ENCODE measurements at places on chromosomes 13 and 19.

DNA sequence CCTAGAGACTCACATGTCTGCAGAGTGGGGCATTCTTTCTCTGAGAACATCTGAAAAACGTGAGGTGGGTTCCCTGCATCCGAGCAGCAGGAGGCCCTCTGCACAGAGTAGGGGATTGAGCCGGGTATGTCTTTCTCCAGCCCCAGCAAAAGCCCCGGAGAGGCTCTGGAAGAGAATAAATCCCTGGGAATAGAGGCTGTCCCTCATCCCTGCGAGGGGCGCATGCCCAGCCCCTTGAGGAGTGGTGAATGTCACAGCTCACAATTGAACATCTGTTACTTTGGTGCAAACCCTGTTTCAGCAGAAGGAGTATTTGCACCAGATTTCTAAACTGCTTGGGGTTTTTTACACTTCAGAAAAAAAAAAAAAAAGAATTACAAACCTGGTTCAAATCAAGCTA, 164.6 kb downstream of the FGF14 start:
- DNase-seq: no peak

DNA sequence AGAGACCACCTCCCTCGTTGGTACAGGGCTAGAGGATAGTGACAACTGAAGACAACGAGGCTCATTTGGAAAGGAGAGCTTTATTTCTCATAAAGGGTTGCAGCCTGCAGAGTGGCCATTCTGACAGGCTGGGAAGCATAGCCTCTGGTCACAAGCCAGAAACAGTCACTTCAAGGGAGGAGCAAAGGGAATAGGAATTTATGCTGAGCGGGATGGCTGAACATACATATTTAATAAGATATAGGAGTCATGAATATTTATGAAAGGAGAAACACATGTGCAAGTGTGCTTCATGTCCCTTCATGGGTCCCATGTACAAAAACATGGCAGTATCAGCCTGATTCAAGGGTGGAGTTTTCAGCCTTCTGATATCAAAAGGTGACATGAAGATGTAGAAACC, 27.1 kb upstream of the URI1 start:
- DNase-seq: no peak

- DNase-seq: no peak
Measured at GRCh38 chr19:16026756-16027155, 49.5 kb upstream of the TPM4 start.

GRCh38 chr13:43475140-43475539, 311.6 kb downstream of the ENOX1 start:
- DNase-seq: no peak

GRCh38 chr19:16377521-16377920, 52.9 kb downstream of the KLF2 start:
- no peak for DNase-seq

All from epithelial cell of esophagus (primary cell).